ENCODE measurements at places on chromosomes 11 and 22. TPM values are rescaled to one million over a fixed set of nuclear protein-coding genes. Genes with fewer than 3 reads are reported as not detected.

GGTLC3 gene
- not detected for total RNA-seq

ZC3H12C gene
- not detected for total RNA-seq

MPZL3 gene
- 2.7 TPM for total RNA-seq

TSPAN18 gene
- 0.90 TPM for total RNA-seq

C11orf16 gene
- total RNA-seq: not detected

JAM3 gene
- 4.8 TPM for total RNA-seq

DNA sequence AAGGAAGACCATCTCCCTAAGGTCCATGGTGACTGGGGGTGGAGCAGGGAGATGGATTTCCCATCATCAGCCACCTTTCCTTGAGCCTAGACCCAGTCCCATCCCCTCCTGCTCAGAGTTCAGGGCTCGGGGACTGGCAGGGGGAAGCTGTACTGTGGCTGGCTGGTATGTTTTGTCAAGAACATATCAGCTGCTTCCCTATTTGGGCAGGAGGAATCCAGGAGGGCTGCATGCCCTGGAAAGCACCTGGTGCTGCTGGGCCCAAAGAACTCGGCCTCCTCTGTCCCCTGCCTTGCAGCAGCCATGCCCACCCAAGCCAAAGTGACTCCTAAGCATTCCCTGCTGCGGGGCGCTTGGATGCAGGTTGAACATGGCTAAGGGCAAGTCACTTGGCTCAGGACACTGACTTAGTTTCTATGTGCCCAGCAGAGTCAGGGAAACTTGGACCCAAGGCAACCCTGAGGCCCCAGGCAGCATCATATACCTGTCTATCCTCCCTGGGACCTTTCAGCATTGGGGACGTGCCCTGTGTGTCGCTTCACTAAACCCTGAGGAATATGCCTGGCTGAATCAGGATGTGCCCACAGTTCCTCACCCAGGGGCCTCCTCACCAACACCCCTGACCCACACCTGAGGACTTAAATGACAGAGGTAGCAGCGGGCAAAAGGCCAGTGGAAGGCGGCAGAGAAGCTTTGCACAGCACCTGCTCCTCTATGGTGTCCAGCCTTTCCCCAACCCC is 43.1 kb downstream of the BUD13 start:
- no peak overlapping the region for H3K4me3 ChIP-seq
- no peaks in the 10 kb centered on the region for H3K27me3 ChIP-seq
- peaks cover 5% of the 10 kb centered on the region for H3K4me1 ChIP-seq
- H3K27ac ChIP-seq: no peak overlapping the region

DNA sequence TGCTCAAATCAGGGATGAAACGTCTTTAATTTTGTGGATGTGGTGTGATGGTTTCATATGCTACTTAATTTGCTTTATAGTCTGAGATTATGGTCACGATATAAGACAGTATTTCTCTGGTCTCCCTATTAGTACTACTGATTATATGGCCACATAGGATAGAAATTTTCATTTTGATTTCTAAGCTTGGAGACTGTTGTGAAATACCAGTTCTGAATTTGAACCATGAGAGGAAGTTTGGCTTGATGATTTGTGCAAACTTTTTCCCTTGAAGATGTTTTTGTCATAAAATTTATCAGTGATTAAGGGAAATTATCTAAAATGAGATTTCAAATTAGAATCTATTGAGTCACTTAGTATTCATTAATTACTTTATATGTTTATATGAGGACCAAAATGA is 2.7 kb downstream of the RNF169 start:
- H3K4me1 ChIP-seq: peaks cover 31% of the 10 kb centered on the region
- no peak overlapping the region for H3K27ac ChIP-seq
- H3K36me3 ChIP-seq: peaks cover 27% of the 10 kb centered on the region
- no peak for DNase-seq
- H3K4me3 ChIP-seq: no peak overlapping the region

GRCh38 chr11:116853461-116854073 is 16.1 kb upstream of the APOA1 start:
- H3K4me1 ChIP-seq: no peaks in the 10 kb centered on the region
- H3K27ac ChIP-seq: no peak overlapping the region
- no peak overlapping the region for H3K4me3 ChIP-seq
- DNase-seq: no peak

- H3K27ac ChIP-seq: no peak overlapping the region
- no peak for DNase-seq
- no peak overlapping the region for H3K4me3 ChIP-seq
- no peaks in the 10 kb centered on the region for H3K27me3 ChIP-seq
- H3K36me3 ChIP-seq: no peaks in the 10 kb centered on the region
Measured at GRCh38 chr11:74412321-74412720, 14.1 kb upstream of the PGM2L1 start.

- peaks cover 20% of the 10 kb centered on the region for H3K36me3 ChIP-seq
- no peaks in the 10 kb centered on the region for H3K4me1 ChIP-seq
- H3K27ac ChIP-seq: no peak overlapping the region
- DNase-seq: no peak
Measured at GRCh38 chr11:69075421-69076128, 26.8 kb downstream of the TPCN2 start.

DNA sequence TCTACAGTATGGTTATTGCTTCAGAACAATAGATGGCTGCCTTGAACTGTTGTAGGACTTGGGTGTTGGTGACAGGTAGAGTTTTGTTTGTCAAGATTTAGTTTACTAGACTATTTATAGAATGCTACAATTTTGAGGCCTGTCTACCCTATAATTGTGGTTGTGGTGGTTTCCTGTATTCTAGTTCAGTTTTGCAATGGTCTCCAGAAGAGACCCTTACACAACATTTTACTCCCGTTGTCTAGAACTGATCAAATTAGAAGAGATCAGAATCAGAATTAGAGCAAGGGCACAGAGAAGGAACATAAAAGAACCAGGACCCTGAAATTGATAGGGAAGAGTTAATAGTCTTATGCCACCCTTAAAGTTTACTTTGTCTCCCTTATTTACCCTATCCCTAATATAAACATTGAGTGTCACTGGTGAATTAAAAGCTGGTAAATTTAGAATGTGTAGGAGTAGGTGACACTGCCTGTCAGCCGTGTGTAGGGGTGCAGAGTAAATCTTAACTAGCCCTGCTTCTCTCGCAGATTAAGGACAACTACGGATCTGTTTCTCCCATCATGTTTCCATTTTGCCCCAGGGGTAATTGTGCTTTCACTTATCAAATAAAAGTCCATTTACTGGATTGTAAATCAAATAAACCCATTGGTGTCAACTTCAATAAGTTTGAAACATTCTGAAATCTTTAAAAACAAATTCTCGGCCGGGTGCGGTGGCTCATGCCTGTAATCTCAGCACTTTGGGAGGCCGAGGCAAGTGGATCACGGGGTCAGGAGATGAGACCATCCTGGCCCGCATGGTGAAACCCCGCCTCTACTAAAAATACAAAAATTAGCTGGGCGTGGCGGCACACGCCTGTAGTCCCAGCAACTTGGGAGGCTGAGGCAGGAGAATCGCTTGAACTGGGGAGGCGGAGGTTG is 10.9 kb upstream of the PHLDB1 start:
- no peak for DNase-seq
- H3K27me3 ChIP-seq: no peaks in the 10 kb centered on the region
- H3K36me3 ChIP-seq: peaks cover 11% of the 10 kb centered on the region
- H3K4me3 ChIP-seq: no peak overlapping the region
- no peak overlapping the region for H3K27ac ChIP-seq
- H3K4me1 ChIP-seq: no peaks in the 10 kb centered on the region

GRCh38 chr11:61918938-61919704 is 1.8 kb upstream of the RAB3IL1 start:
- no peak for DNase-seq
- H3K4me3 ChIP-seq: no peak overlapping the region
- no peak overlapping the region for H3K27ac ChIP-seq
- no peaks in the 10 kb centered on the region for H3K36me3 ChIP-seq
- no peaks in the 10 kb centered on the region for H3K4me1 ChIP-seq

GRCh38 chr22:25382762-25383161 is 163.3 kb downstream of the CRYBB2 start:
- H3K4me1 ChIP-seq: no peaks in the 10 kb centered on the region
- no peak for DNase-seq
- no peak overlapping the region for H3K27ac ChIP-seq
- H3K36me3 ChIP-seq: no peaks in the 10 kb centered on the region

DNA sequence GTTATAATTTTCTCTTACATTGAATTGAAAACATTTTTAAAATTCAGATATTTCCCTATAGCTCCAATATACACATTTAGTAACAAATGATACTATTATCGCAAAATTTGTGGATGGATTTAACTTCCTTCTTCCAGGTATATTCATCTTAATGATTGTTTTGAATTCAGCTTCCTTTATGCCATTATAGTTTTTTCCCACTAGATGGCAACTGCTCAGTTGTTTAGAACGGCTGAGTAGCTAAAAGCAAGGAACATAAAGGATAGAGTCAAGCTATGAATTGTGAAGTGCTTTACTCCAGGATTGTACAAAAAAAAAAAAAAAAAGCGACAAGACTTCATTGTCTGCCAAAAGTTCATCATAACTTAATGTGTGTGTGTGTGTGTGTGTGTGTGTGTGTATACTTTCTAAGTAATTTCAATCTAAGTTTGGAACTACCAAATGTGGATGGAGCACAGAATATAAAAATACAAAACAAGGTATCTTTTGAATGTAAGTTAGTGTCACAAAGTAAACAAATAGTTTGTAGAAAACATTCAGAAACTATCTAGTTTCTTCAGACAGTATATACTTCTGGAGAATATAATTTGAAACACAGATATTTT is 846.4 kb downstream of the DLG2 start:
- no peaks in the 10 kb centered on the region for H3K4me1 ChIP-seq
- DNase-seq: peak; percentile 73
- no peak overlapping the region for H3K4me3 ChIP-seq

- no peak overlapping the region for H3K27ac ChIP-seq
- H3K4me1 ChIP-seq: peaks cover 34% of the 10 kb centered on the region
- no peak overlapping the region for H3K4me3 ChIP-seq
Measured at GRCh38 chr11:33390944-33391892, 134.0 kb downstream of the HIPK3 start.

Measured in Karpas-422 (cell line).